Activated naive CD4-positive, alpha-beta T cell treated with anti-CD3 and anti-CD28 coated beads for 36 hours (primary cell): ENCODE measurements at places on chromosomes 4 and X. TPM values are rescaled to one million over a fixed set of nuclear protein-coding genes. Genes with fewer than 3 reads are reported as not detected.

EREG gene
- total RNA-seq: not detected

GAGE13 gene
- not detected for total RNA-seq

MUC7 gene
- total RNA-seq: not detected

TRIM61 gene
- 0.84 TPM for total RNA-seq

BEND4 gene
- total RNA-seq: 0.26 TPM

VCX3B gene
- not detected for total RNA-seq

PLXNA3 gene
- 7.6 TPM for total RNA-seq

COL4A5 gene
- not detected for total RNA-seq

ART3 gene
- not detected for total RNA-seq

EPGN gene
- not detected for total RNA-seq

POU4F2 gene
- not detected for total RNA-seq

DNA sequence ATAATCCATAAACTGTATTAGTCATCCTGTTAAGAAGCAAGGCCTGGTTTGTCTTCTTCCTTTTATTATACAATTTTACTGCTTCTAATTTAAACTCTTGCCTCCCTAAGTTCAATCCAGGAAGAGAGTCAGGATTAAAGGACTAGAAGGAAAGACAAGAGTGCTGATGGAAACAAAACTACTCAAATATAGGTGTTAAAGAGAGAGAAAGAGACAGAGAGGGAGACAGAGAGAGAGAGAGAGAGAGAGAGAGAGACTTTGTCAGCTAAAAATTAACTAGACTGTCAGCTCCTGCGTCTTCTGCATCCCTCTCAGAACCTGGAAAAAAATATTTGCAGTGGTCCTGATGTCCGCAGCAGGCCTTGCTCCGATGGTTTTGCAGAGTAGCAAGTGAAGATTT lies 13.5 kb upstream of the FGG start:
- no peak for DNase-seq
- H3K36me3 ChIP-seq: no peaks in the 10 kb centered on the region
- H3K27ac ChIP-seq: no peak overlapping the region
- H3K4me1 ChIP-seq: no peaks in the 10 kb centered on the region

GRCh38 chrX:3636803-3637202 lies 76.6 kb downstream of the PRKX start:
- peaks cover 8% of the 10 kb centered on the region for H3K36me3 ChIP-seq
- no peaks in the 10 kb centered on the region for H3K27me3 ChIP-seq
- DNase-seq: no peak
- H3K4me1 ChIP-seq: no peaks in the 10 kb centered on the region
- H3K4me3 ChIP-seq: no peak overlapping the region

DNA sequence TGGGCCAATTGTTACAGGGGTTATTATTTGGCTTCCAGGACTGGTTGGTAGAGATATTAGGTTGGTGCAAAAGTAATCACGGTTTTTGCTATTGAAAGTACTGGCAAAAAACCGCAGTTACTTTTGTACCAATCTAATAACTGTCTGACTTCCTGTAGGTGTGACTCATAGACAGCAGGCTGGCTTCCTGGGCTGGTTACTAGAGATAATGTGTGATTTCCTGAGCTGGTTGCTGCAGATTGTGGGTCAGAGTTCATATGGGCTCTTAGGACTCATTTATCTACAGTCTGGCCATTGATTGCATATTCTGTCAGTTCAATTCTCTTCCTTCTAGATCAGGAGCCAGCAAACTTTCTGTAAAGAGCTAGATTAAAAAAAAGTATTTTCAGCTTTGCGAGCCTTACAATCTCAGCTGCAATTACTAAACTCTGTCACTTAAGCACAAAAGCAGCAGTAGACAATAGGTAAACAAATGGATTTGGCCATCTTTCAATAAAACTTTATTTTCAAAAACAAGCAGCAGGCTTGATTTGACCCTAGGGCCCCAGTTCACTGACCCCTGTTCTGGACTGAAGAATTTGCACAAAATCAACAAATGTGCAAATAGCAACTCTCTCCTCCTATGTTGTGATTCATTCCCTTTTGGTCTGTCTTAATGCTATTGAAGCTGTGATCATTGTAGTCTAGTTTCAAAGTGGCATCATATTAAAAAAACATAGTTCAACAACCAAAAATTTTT lies 50.8 kb upstream of the BOD1L1 start:
- H3K36me3 ChIP-seq: no peaks in the 10 kb centered on the region
- no peak for DNase-seq
- no peak overlapping the region for H3K27ac ChIP-seq
- no peaks in the 10 kb centered on the region for H3K27me3 ChIP-seq

DNA sequence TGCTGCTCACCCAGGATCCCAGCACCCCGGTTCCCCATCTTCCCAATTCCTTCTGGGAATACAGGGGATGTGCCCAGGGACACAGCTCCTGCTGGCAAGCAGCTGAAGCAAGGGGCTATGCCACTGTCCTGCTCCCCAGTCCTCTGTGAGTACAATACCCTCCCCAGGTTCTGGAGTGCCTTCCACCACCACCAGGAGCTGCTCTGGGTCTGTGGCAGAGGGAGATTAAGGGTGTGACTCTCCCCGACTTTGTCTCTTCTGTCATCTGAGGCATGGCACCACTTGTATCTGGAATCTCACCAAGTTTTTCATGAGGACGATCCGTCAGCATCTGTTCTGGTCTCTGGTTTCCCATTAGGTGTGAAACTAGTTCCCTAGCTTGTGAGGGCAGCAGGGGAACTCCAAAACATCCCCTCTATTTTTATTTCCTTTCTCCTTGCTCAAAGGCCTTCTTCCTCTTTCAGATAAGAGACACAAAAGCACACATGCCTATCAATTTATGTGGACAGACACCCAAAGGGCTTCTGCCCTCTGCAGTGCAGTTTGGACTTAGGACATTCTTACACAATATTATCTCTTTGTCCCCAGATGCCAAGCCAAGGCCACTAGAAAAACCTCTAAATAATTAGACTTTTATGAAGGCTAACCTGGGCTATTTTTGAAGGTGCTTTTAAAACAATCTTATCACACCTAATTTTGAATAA lies 26.8 kb downstream of the MGST2 start:
- H3K4me1 ChIP-seq: no peaks in the 10 kb centered on the region
- no peak overlapping the region for H3K27ac ChIP-seq
- no peak for DNase-seq
- no peak overlapping the region for H3K4me3 ChIP-seq
- H3K27me3 ChIP-seq: no peaks in the 10 kb centered on the region

GRCh38 chrX:112137276-112137675 lies 54.7 kb upstream of the TRPC5 start:
- no peaks in the 10 kb centered on the region for H3K4me1 ChIP-seq
- no peak overlapping the region for H3K4me3 ChIP-seq
- no peaks in the 10 kb centered on the region for H3K36me3 ChIP-seq
- no peak overlapping the region for H3K27ac ChIP-seq
- no peaks in the 10 kb centered on the region for H3K27me3 ChIP-seq

GRCh38 chr4:10809905-10810304 lies 125.3 kb upstream of the CLNK start:
- no peak overlapping the region for H3K27ac ChIP-seq
- DNase-seq: no peak
- no peaks in the 10 kb centered on the region for H3K36me3 ChIP-seq
- no peaks in the 10 kb centered on the region for H3K27me3 ChIP-seq

GRCh38 chrX:40127052-40127451 lies 29.3 kb upstream of the BCOR start:
- peaks cover 6% of the 10 kb centered on the region for H3K4me1 ChIP-seq
- peak overlapping the region; percentile 31 for H3K27ac ChIP-seq
- DNase-seq: peak; percentile 49
- H3K36me3 ChIP-seq: peaks cover 3% of the 10 kb centered on the region
- no peak overlapping the region for H3K4me3 ChIP-seq

- no peaks in the 10 kb centered on the region for H3K27me3 ChIP-seq
- no peak overlapping the region for H3K4me3 ChIP-seq
- DNase-seq: no peak
- peaks cover 5% of the 10 kb centered on the region for H3K36me3 ChIP-seq
These were observed 7.4 kb upstream of the HNRNPD start for GRCh38 chr4:82381235-82381634.

DNA sequence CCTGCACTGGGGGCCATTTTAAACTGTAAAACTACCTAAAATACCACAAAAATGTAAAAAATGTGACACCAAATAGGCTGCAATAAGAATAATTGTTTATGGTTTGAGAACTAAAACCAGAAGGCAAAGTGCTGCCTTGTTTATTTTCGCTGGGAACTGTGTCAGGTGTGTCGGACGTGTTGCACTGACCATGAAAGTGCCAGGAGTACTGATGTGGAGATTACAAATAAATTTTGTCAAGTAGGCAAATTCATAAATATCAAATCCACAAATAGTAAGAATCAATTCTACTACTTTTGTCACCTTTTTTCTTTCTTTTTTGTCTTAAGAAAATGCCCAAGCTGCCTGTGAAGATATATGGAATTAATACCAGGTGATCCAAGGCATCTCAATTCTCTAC lies 37.7 kb downstream of the PAPSS1 start:
- no peak for DNase-seq
- no peak overlapping the region for H3K27ac ChIP-seq
- peaks cover 46% of the 10 kb centered on the region for H3K36me3 ChIP-seq
- H3K4me1 ChIP-seq: no peaks in the 10 kb centered on the region

DNA sequence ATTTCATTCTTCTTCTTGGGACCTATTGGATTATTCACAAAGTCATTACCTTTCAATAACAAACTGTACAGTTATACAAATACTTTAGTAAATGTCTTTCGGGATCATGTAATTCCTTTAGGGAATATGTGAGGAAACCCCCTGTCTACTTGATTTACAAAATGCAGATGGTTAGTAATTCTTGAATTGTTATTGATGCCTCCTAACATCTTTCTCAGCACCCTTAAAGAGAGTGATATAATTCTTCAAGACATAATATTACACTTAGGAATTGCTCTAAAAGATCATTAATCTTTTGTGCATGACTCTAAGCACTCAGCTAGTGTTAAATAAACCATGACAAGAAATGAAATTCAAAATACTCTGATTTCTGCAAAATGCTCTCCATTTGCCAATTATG lies 988.1 kb upstream of the HS3ST1 start:
- DNase-seq: no peak
- no peaks in the 10 kb centered on the region for H3K4me1 ChIP-seq
- no peaks in the 10 kb centered on the region for H3K36me3 ChIP-seq
- H3K27me3 ChIP-seq: no peaks in the 10 kb centered on the region

DNA sequence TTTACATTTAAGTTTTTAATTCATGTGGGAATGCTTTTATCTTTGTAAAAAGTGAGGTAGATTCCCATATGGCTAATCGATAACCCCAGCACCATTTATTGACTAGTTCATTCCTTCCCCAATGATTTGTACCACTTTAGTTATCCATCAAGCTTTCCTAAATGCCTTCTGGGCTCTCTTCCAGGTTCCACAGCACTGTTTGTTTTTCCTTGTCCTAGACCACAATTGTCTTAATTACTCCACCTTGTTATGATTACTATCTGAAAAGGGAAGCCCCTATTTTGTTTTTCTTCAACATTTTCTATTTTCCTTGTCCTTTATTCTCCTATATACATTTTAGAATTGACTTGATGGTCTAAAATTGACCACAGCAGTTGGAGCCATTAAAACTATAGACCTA lies 48.5 kb upstream of the GPRIN3 start:
- DNase-seq: no peak
- H3K27ac ChIP-seq: no peak overlapping the region
- H3K4me3 ChIP-seq: no peak overlapping the region
- no peaks in the 10 kb centered on the region for H3K36me3 ChIP-seq

GRCh38 chrX:78119521-78120227 lies 15.6 kb downstream of the PGK1 start:
- peaks cover 57% of the 10 kb centered on the region for H3K4me1 ChIP-seq
- no peak overlapping the region for H3K4me3 ChIP-seq
- no peaks in the 10 kb centered on the region for H3K27me3 ChIP-seq
- DNase-seq: peak; percentile 9
- peaks cover 55% of the 10 kb centered on the region for H3K36me3 ChIP-seq

- peak; percentile 39 for DNase-seq
- H3K27ac ChIP-seq: no peak overlapping the region
- no peak overlapping the region for H3K4me3 ChIP-seq
- no peaks in the 10 kb centered on the region for H3K27me3 ChIP-seq
- H3K4me1 ChIP-seq: peaks cover 4% of the 10 kb centered on the region
These were observed 81.0 kb downstream of the ADGRA3 start for GRCh38 chr4:22434895-22435294.

GRCh38 chr4:74499986-74500781 lies 55.2 kb downstream of the AREG start:
- no peak overlapping the region for H3K27ac ChIP-seq
- no peaks in the 10 kb centered on the region for H3K36me3 ChIP-seq
- no peaks in the 10 kb centered on the region for H3K4me1 ChIP-seq
- no peak overlapping the region for H3K4me3 ChIP-seq

GRCh38 chrX:98071331-98071730 lies 1187.6 kb downstream of the RPA4 start:
- no peaks in the 10 kb centered on the region for H3K4me1 ChIP-seq
- no peak overlapping the region for H3K4me3 ChIP-seq
- DNase-seq: no peak
- H3K27me3 ChIP-seq: no peaks in the 10 kb centered on the region
- H3K36me3 ChIP-seq: no peaks in the 10 kb centered on the region

DNA sequence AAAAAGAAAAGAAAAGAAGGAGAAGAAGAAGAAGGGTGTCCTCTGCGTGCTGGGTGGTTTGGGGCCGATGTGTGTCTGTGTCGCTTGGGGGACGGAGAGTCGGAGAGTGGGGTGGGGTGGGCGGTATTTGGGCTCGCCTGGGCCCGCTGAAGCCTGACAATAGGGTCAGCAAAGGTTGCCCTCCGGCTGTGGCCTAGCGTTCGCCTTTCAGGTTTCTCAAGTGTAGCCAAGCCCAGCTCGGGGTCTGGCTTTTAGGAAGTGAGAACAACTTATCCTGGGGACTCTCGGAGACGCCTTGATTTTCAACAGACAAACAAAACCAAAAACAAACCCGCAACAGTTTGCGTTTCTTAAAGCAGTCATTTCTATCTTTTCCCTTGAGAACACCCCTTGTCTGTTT lies 4.1 kb upstream of the SOX3 start:
- DNase-seq: no peak
- peaks cover 4% of the 10 kb centered on the region for H3K4me1 ChIP-seq
- no peaks in the 10 kb centered on the region for H3K36me3 ChIP-seq
- peaks cover 41% of the 10 kb centered on the region for H3K27me3 ChIP-seq
- no peak overlapping the region for H3K27ac ChIP-seq

DNA sequence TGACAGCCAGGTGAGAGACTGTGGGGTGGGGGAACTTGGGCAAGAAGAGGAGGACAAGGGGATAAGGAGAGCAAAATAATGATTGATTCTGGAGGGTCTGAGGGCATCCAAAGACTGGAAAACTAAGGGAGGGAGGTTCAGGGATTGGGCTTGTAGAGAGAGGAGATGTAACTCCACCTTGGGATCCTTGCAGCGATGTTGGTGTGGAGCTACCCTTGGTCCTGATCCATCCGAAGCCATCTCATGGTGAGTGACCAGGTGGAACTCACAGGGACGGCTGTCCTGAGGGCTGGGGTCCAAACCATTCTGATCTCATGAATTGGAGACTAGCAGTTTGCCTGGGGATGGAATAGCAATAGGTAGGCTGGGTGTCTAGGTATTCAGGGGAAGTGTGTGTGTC lies 1.4 kb upstream of the RAB41 start:
- no peak overlapping the region for H3K4me3 ChIP-seq
- H3K36me3 ChIP-seq: peaks cover 11% of the 10 kb centered on the region
- H3K4me1 ChIP-seq: no peaks in the 10 kb centered on the region
- H3K27ac ChIP-seq: no peak overlapping the region

GRCh38 chr4:163165217-163166017 lies 1.3 kb downstream of the NAF1 start:
- H3K27ac ChIP-seq: peak overlapping the region; percentile 93
- H3K27me3 ChIP-seq: no peaks in the 10 kb centered on the region
- H3K36me3 ChIP-seq: peaks cover 36% of the 10 kb centered on the region
- H3K4me3 ChIP-seq: peak overlapping the region; percentile 86
